LNCaP clone FGC (cell line): ENCODE measurements at places on chromosomes 5 and 9.

DNA sequence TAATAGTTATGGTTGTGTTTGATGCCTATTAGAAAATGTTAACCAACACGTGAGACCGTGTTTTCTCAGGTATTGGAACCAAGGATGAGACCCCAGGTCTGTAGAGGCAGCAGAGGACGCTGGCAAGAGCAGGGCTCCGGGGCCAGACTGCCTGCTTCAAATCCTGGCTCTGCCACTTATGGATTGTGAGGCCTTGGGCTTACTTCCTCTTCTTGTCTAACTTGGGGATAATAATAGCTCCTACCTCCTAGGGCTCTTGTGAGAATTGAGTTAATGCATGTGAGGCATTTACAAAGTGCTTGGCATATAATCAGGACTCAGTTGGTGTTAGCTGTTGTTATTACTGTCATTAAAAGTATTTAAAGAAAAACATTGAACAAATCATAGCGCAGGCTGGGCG lies 85.5 kb upstream of the PITX1 start:
- DNase-seq, result no peak

- no peak for DNase-seq
Measured at GRCh38 chr9:36208521-36209253, 18.0 kb downstream of the CLTA start.

GRCh38 chr5:92580814-92581213 lies 1000.2 kb downstream of the NR2F1-AS1 start:
- DNase-seq, result no peak

DNA sequence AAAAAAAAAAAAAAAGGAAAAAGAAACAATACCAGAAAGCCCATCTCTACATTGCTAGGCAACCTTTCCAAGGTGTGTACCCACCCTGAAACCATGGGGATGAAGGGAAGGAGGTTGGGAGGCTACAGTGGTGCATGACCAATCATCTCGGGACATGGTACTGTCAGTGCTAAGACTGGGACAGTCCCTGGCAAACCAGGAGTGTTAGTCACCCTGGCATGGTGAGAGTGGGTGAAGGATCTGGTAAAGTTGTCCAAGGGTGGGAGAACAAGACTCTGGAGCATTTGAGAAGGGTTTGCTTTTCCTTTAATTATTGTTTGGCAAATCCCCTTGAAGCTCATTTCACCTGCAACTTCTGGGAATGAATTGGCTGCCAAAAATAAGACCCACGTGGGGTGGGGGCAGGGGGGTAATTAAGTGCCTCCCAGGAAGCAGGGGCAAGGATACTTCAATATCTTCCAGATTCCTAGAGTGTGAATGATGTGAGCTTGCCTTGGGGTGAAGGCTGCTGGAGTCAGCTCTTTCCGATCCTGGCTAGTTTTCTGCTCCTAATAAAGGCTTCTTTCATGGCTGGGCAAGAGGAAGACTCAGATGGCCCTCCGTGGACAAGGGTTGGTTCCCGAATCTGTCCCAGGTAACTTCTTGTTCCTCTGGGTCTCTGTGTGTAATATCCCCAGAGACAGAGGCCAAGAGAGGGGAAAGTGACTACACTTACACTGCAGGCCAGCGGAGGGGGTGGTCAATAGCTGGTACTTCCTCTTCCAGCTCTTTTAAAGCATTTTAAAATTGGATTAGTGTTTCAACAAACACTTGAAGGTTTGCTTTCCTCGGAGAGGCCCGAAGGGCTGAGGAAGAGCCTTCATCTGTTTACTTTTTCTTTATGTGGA lies 61.6 kb upstream of the SPRY4 start:
- no peak for DNase-seq

- DNase-seq, result no peak
Measured at GRCh38 chr9:134112561-134112960, 23.3 kb upstream of the WDR5 start.

GRCh38 chr9:136774416-136775045 lies 10.2 kb upstream of the LCN15 start:
- no peak for DNase-seq

DNA sequence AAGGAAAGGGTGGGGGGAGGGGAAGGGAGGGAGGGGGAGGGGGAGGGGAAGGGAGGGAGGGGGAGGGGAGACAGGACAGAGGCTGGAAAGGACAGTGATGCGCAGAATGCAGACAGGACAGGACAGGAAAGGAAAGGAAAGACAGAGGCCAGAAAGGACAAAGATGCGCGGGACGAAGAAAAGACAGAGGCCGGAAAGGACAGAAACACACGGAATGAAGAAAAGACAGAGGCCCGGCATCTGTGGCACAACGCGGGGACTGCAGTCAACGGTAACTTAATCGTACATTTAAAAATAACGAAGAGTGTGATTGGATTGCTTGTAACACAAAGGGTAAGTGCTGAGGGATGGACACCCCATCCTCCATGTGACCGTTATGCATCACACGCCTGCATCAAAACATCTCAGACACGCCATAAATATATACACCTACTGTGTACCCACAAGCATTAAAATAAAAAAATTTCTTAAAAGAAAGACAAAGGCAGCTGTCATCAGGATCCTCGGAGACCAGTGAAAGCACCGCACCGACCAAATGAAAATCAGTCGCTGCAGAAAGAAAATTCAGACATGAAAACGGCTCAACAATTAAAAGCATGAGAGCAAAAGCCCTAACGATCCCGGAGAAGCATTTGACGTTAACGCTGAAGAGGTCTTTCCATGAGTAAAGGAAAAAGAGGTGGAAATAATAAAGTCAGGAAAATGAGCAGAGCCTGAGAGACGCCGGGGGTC lies 52.9 kb upstream of the EXOC3 start:
- DNase-seq, result no peak

- DNase-seq, result no peak
Measured at GRCh38 chr9:109143881-109144562, 23.0 kb downstream of the FRRS1L start.

DNA sequence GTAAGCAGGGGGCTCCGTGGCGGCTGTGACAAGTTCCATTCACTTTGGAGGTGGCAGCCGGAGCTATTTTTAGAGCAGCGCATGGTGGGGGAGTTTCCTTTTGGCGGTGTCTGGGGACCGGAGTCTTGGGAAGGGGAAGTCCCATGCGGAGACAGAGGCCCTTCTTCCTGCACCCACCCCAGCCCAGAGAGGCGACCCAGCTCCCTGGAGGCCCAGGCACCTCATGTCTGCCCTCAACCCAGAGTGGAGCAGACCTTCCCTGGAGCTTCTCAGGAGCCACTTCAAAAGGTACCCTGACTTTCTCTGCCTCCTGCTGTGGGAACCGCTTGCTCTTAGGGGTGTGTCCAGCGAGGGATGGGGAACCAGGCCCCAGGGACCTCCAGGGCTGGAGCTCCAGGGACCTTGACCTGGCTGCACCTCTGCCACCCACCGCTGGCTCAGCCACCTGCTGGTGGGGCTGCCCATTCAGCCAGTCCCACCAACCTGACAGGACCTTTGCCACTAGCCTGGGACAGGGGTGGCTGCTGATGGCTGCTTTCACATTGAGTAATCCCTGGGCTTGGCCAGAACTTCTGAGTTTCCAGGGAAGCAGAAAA lies 34.1 kb downstream of the NEK6 start:
- DNase-seq, result no peak

GRCh38 chr9:98465799-98466198 lies 210.3 kb upstream of the TBC1D2 start:
- DNase-seq, result no peak

DNA sequence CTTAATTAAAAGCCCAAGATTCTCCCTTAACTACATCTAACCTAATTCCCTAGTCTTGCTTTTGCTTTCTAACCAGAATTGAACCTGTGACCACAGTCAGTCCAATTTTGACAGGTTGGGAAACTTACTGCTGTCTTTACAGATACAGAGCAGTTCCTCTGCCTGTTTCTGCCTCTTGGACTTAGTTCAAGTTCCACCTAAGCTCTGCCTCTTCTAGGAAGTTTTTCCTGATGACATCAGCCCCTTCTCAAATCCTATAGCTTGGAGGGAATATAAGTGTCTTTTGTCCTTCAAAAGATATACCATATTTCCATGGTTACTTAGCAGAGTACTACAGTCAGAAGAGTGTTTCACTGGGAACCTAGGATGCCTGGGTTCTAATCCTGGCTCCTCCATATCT lies 31.7 kb downstream of the BRINP1 start:
- DNase-seq, result no peak

- DNase-seq, result no peak
Measured at GRCh38 chr9:94867842-94868312, 141.4 kb downstream of the AOPEP start.

GRCh38 chr9:112921549-112921948 lies 30.9 kb upstream of the SLC46A2 start:
- DNase-seq, result no peak

- no peak for DNase-seq
Measured at GRCh38 chr9:131394464-131395156, 724 bp downstream of the PRRC2B start.

- no peak for DNase-seq
Measured at GRCh38 chr5:148739524-148739923, 85.2 kb upstream of the HTR4 start.

DNA sequence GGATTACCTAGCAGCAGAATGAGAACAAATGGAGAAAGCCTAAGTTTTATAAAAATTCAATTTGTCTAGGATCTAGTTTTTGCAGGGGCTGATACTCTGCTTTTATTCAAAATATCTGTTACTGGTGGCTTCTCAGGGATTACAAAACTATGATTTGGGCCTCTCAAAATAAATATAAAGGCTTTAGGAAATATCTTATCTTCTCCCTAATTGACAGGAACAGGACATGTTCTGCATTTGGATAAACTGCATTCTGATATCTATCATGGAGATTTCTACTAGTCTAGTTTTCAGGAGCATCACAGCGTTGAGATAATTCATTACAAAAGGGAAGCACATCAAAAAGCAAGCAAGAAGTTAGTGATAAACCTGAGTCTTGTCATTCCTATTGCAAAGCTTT lies 127.1 kb upstream of the ITGA1 start:
- DNase-seq, result no peak

DNA sequence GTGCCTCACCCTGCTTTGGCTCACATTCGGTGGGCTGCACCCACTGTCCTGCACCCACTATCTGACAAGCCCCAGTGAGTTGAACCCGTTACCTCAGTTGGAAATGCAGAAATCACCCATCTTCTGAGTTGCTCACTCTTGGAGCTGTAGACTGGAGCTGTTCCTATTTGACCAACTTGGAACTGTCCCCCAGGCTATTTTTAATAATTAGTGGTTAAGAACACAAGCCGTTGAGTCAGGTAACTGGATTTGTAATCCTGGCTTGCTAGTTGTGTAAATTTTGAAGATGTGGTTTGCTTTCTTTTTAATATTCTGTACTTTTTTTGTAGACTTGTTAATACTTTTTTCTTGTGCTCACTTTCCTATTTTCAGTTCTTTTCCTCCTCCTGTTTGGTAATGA lies 81.2 kb downstream of the CNTLN start:
- DNase-seq, result no peak

DNA sequence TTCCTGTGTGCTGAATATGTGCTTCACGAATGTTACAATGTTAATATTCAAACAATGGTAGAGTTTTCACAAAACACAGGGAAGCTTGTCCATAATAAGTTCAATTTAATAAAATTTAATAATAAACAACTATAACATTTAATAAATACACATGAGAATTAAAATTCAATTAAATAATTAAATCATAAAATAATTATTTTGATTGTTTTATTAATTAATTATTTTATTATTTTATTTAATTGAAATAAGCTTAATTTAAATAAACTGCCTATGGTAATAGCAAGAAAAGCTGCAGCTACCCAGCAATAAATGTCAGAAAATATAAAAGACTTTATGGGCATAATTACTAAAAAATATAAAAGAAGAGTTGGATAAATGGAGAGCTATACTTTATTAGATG lies 149.0 kb upstream of the NFIB start:
- DNase-seq, result no peak

DNA sequence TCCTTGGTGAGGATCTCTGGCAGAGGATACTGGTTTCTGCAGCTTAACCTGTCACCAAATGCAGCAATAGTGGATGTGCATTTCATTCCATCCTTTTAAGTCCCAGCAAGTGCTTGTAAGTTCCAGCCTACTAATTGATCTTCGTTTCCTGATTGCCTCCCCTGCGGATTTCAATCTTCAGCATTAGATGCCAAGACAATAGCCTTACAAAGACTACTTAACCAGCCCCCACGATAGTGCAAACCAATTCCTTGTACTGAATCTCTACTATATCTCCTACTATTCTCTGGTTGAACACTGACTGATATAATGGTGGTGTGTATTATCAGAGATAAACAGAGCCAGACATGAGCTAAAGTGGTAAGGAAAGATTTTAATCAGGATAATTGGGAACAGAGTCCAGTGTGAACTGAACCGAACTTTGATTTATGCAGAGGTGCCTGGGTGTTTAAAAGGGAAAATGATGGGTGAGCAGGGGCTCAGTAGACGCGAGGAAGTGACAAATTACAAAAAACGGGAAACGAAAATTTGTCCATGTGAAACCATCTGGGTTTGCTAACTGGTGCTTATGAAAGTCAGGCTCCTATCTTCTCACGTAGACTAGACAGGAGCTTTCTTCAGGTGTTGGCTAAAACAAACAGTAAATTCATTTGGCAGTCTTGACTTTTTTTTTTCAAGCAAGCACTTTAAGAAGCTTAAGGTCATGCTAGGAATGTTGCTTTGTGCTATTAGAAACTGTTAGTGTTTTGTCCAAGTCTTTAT lies 106.9 kb upstream of the ST8SIA4 start:
- no peak for DNase-seq

- no peak for DNase-seq
Measured at GRCh38 chr5:177604116-177604521, 4.2 kb downstream of the B4GALT7 start.

DNA sequence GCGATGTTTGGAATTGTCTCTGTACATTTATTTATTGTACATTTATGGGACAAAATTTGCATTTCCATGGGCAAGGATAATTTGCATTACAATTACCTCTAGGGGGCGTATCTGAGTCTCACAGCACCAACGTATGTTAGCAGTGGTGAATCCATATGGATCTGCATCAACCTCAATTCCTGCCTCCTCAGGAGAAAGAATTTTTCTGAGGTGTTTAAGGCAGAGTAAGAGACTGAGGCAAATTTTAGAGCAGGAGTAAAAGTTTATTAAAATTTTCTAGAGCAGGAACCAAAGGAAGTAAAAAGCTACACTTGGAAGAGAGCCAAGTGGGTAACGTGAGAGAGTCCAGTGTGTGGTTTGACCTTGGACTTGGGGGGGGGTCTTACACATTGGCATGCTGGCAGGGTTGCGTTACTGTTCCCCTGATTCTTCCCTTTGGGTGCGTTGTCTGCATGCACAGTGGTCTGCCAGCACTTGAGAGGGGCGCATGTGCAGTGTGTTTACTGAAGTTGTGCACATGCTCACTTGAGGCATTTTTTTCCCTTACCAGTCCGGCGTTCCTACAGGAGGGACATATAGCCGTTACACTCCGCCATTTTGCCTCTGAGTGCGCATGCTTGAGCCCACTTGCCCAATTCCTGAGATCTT lies 21.0 kb upstream of the RAB14 start:
- no peak for DNase-seq
